ENCODE measurements at places on chromosomes 2 and 18.
A peak's percentile ranks its signal among the peaks of the same experiment; 100 is the strongest.

DNA sequence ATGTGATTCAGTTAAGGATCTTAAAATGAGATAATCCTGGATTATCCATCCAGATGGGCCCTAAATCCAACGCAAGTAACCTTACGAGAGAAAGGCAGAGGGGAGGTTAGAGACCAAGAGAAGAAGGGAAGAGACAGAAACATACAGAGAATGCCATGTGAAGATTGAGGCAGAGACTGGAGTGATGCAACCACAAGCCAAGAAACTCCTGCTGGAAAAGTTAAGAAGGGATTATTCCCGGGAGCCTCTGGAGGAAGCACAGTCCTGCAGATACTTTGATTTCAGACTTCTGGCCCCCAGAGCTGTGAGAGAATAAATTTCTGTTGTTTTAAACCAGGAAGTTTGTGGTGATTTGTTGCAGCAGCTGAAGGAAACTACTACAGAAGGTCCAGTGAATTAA lies 992.7 kb downstream of the BCL11A start:
- no peak for DNase-seq

- DNase-seq = no peak
These were observed 171.8 kb upstream of the SPRED2 start for GRCh38 chr2:65604246-65604645.

DNA sequence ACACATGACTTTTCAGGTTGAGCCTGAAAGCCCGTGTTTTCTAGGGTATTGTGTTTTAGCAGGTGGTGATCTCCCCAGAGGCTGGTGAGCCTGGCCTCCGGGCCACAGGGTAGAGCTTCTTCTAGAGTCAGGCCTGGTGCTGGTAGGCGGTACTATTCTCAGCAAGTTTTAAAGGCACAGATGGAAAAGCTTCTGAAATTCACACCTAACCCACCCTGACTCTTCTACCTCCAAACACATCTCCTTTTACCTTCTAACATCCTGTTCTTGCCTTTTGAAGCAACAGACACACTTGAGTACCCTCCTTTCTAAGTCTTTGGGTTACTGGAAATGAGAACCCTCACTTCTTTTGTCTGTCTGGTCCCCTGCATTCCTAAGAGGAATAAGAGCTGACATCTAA lies 191.1 kb downstream of the SETBP1 start:
- no peak for DNase-seq

DNA sequence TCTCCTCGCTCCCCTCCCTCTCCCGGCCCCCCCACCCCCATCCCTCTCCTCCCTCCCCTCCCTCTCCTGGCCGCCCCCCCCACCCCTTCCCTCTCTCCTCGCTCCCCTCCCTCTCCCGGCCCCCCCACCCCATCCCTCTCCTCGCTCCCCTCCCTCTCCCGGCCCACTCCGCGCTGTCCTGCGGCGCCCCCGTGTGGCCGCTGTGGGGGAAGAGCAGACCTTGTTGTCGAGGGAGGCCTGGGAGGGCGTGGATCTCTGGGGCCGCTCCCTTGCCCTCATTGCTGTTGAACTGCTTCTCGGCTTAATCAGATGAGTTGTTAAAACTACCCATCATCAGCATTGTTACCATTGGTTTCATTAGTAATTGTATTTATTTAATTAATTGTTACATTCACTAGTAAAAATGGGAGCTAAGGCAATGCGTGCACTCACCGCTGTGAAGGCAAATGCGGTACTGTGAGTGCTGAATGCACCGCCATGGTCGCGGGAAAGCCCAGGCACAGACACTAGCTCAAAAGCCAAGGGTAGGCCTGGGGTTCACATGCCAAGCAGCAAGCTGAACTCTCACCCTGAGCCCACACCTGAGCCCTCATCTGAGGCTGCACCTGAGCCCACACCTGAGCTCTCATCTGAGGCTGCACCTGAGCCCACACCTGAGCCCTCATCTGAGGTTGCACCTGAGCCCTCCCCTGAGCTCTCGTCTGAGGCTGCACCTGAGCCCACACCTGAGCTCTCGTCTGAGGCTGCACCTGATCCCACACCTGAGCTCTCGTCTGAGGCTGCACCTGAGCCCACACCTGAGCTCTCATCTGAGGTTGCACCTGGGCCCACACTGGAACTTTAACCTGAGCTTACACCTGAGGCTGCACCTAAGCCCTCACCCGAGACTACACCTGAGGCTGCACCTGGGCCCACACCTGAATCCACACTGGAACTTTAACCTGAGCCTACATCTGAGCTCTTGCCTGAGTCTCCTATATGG lies 8.8 kb downstream of the RTP5 start:
- no peak for DNase-seq

DNA sequence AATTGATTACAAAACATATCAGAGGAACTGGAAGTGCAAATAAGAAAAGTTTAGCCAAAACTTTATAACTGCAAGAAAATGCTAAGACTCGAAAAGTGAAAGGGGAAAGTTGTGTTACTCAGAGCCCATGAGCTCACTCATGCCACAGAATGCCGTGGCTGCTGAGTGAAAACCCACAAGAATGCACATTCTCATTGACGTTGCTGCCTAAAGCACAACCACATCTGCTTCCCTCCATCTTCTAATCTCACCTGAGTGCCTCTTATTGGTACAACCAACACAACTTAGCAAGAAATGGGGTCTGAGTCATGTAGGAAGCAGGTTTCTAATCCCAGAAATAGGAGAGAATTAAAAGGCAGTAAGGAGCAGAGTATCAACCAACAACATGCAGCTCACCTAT lies 259.7 kb downstream of the LNPK start:
- peak; percentile 35 for DNase-seq

DNA sequence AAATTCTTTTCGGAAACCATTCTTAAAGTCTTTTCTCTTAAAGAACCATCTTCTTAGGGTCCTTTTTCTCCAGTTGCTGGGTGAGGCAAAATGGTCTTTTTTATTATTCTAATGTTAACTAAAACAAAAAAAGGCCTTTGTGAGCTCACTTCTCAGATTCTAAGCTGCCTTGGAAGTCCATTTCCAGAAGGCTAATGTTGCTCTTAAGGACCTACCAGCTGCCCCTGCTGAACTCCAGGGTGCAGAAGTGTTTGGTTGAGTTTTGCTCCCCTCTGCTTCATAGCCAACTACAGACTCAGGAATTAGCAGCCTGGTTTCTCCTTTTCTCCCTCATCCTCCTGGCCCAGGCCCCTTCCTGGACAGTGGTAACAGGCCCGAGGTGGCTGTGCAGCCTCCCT lies 23.4 kb downstream of the APCDD1 start:
- no peak for DNase-seq

DNA sequence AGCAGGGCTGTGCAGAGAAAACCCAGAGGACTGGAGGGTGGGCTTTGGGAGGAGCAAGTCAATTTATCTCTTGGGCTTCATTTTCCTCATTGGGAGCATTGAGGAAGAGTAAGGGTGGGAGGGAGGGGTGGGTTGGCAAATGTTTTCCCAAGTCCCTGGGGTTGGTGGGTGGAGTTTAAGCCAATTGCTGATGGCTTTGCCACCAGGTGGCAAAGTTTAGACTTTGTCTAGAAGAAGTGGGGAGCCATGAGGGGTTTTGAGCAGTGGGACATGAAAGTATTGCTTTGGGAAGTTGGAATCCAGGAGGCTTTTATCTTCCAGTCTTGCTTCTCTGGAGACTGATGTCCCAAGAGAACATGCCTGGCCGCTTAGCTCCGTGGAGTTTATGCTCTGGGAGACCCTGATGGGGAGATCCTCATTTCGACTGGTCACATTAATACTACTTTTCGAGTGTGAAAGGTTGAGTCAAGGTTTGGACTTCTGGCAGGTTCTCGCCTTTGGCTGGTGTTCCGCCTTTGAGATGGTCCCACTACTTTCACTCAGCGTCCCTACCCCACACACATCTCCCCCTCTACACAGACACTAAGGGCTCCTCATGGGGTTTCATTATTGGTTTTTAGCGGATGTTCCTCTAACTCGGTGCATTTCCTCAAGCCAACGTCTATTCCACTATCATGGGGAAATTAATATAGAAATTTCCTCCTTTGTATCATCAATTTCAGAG lies 126.7 kb downstream of the PRKCE start:
- no peak for DNase-seq

GRCh38 chr2:222899413-222900181 lies 38.8 kb downstream of the ACSL3 start:
- no peak for DNase-seq

DNA sequence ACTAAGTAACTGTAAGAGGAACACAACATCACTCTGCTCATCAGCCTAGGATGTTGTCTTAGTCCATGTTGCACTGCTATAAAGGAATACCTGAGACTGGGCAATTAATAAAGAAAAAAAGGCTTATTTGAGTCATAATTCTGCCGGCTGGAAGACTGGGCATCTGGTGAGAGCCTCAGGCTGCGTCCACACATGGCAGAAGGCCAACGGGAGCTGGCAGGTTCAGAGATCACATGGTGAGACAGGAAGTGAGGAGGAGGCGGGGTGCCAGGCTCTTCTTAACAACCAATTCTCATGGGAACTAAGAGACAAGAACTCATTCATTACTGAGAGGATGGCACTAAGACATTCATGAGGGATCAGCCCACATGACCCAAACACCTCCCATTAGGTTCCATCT lies 46.8 kb downstream of the EPG5 start:
- DNase-seq = peak; percentile 73

DNA sequence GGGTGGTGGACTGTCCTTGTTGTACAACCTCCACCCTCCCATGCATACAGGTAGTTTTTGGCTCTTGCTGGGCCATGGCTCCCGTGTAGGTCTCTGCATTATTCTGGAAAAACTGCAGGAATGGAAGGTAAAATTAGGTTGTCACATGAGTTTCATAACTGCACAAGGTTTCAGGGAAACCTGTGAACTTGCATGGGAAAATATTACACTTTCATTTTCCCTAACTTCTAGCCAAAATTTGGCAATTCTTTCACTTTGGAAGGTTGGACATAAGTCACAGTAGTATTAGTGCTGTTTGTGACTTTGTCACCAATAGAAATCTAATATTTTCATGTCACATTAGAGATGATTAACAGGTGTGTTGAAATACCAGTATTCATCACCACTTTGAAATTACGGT lies 118.1 kb upstream of the MGAT5 start:
- DNase-seq = no peak
